ENCODE measurements at places on chromosomes 4 and X.
A peak's percentile ranks its signal among the peaks of the same experiment; 100 is the strongest.

DNA sequence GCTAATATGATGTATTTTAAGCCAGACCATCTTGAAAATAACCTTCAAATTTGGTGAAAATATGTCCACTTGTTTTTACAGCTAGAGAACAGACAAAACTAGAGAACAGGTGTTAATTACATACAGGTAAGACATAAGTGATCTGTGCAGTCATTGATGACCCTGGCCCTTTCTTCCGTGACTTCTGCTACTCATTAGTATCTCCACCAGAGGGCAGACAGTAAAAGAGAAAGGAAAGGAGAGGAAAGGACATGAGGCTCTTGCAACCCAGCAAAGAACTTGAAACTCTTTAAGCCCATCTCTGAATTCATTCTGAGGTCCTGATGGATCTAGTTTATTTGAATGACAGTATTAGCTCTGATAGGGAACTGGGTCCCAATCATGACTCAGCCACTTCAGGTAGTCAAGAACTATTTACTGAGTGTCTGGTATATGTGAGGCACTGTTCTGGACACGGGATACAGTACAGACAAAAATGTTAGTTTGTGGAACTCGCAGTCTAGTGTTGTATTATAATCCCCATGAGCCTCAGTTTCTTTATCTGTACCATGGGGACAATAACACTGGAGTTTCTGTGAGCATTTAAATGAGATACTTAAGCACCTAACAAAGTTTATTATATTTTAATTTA lies 121.0 kb upstream of the TEX13D start:
- peak; percentile 15 for DNase-seq

DNA sequence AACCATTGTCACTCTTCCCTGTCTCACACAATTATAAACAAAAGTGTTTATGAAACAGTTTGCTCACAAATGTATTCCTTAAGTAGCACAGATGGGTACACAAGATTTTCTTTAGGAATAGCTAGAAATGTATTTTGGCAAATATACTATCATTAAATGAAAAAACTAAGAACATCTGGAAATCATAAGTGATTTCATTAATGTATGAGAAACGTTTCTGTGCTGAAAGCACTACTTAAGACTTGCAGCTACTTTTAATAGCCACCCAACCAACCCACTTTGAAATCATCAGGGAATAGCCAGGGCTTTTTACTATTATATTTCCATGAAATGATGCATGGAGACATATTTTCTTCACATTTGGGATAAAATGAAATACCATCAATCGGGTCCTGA lies 62.3 kb upstream of the NAP1L5 start:
- no peak for DNase-seq

- DNase-seq: no peak
Observed at GRCh38 chrX:119411959-119412358, 12.8 kb downstream of the SLC25A43 start.

GRCh38 chr4:168841000-168841671 lies 168.9 kb downstream of the CBR4 start:
- no peak for DNase-seq

GRCh38 chr4:9970399-9971011 lies 50.8 kb downstream of the SLC2A9 start:
- DNase-seq: no peak

- DNase-seq: no peak
Observed at GRCh38 chrX:137749246-137749645, 183.3 kb downstream of the ZIC3 start.

- no peak for DNase-seq
Observed at GRCh38 chrX:78748846-78749245, 1.3 kb downstream of the LPAR4 start.
